ENCODE measurements at places on chromosomes 6 and 20. TPM values are rescaled to one million over a fixed set of nuclear protein-coding genes. Genes with fewer than 3 reads are reported as not detected.

GRCh38 chr20:57656252-57656820 is 36.1 kb upstream of the ZBP1 start:
- H3K27me3 ChIP-seq, result no peaks in the 10 kb centered on the region
- DNase-seq, result no peak
- H3K4me3 ChIP-seq, result no peak overlapping the region
- no peaks in the 10 kb centered on the region for H3K36me3 ChIP-seq
- no peak overlapping the region for H3K27ac ChIP-seq
- peaks cover 5% of the 10 kb centered on the region for H3K4me1 ChIP-seq

- no peak overlapping the region for H3K4me3 ChIP-seq
- H3K27me3 ChIP-seq, result no peaks in the 10 kb centered on the region
- no peak for DNase-seq
- no peak overlapping the region for H3K27ac ChIP-seq
Observed at GRCh38 chr6:84575264-84575663, 189.1 kb downstream of the TBX18 start.

GRCh38 chr6:4948781-4949450 is 54.9 kb downstream of the RPP40 start:
- no peaks in the 10 kb centered on the region for H3K4me1 ChIP-seq
- H3K4me3 ChIP-seq, result no peak overlapping the region
- H3K27me3 ChIP-seq, result no peaks in the 10 kb centered on the region
- DNase-seq, result no peak
- H3K36me3 ChIP-seq, result peaks cover 8% of the 10 kb centered on the region

GRCh38 chr6:166949528-166950442 is 6.6 kb downstream of the RNASET2 start:
- peak overlapping the region; percentile 86 for H3K27ac ChIP-seq
- H3K4me3 ChIP-seq, result peak overlapping the region; percentile 73
- H3K36me3 ChIP-seq, result peaks cover 49% of the 10 kb centered on the region
- DNase-seq, result no peak
- H3K27me3 ChIP-seq, result no peaks in the 10 kb centered on the region

DNA sequence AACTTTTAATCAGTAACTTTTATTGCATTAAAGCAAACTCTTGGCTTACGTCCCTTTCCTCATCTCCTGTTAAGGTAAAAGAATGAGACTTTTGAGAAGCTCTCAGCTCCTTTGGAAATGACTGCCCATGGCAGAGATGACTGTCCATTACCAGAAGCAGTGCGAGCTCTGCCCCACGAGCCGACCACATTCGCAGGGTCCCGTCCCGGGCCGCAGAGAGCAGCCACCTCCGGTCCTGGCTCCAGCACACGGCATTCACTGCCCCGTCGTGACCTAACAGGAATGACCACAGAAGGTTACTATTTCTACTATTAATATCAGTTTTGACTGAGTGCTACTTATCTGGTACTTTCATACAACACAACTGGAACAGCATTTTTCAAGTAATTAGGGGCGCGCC is 63.4 kb downstream of the WDR27 start:
- no peak overlapping the region for H3K4me3 ChIP-seq
- no peak for DNase-seq
- no peak overlapping the region for H3K27ac ChIP-seq

DNA sequence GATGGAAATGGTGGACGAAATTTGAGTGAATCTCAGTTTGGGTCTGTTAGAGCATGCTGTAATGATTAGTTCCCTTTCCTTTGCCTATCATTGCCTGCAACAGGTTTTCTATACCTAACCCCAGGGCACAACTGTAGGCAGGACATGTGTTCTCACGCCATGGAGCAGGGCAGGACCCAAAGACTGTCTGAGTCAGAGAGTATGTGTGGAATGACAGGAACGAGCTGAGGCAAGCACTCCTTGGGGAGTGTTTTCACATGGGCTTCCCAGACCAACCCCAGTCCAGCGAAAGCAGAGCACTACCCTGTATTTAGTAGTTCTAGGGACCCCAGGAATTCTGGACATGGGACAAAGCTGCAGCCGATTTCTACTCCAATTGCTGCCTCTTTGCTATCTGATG is 234.2 kb downstream of the HACE1 start:
- no peaks in the 10 kb centered on the region for H3K36me3 ChIP-seq
- H3K27ac ChIP-seq, result no peak overlapping the region
- peaks cover 15% of the 10 kb centered on the region for H3K27me3 ChIP-seq

DNA sequence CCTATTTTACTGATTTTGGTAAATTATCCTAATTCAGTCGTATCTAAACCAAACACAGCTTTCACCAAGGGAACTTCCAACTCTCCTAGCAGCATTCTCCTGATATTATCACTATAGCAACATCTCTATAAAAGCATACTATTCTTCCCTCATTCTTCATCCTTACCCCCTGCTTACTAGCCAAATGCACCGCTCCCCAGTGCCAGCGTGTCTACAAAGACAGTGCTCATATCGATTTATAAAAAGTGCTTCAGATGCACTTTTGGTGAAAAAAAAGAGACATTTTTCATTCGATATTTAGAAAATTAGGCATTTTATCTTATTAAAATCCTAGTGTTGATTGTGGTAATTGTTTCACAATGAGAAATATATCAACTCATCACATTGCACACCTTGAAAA is 74.0 kb downstream of the SYNE1 start:
- H3K27ac ChIP-seq, result no peak overlapping the region
- H3K36me3 ChIP-seq, result no peaks in the 10 kb centered on the region
- DNase-seq, result no peak
- H3K27me3 ChIP-seq, result no peaks in the 10 kb centered on the region
- no peaks in the 10 kb centered on the region for H3K4me1 ChIP-seq

- no peaks in the 10 kb centered on the region for H3K36me3 ChIP-seq
- H3K4me1 ChIP-seq, result no peaks in the 10 kb centered on the region
- H3K4me3 ChIP-seq, result no peak overlapping the region
- no peak overlapping the region for H3K27ac ChIP-seq
- peaks cover 11% of the 10 kb centered on the region for H3K27me3 ChIP-seq
- DNase-seq, result no peak
Observed at GRCh38 chr6:45982280-45983036, 33.2 kb downstream of the CLIC5 start.

DNA sequence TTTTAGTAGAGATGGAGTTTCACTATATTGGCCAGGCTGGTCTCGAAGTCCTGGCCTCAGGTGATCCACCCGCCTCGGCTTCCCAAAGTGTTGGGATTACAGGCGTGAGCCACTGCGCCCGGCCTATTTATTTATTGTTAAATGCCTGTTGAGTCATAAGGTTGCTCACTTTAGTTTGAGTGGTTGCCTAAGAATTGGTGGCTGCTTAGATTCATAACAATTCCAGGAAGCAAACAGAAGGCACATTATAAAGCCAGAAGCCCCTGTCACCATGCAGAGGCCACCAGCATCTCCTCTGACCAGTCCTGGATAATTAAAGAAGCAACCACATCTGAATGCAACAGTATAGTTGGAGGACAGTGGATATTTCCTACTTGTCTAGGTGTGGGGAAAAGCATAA is 24.0 kb upstream of the ARMH2 start:
- no peak for DNase-seq
- no peaks in the 10 kb centered on the region for H3K4me1 ChIP-seq
- H3K27me3 ChIP-seq, result no peaks in the 10 kb centered on the region

The HEY2 gene
- not detected for total RNA-seq

GRCh38 chr20:11219192-11219591 is 545.4 kb upstream of the JAG1 start:
- H3K4me1 ChIP-seq, result no peaks in the 10 kb centered on the region
- no peak for DNase-seq
- no peak overlapping the region for H3K27ac ChIP-seq
- no peaks in the 10 kb centered on the region for H3K36me3 ChIP-seq
